Stimulated activated CD4-positive, alpha-beta T cell treated with anti-CD3 and anti-CD28 coated beads, Interleukin-2, amount 100 ng/mL, for 48 hours (primary cell): ENCODE measurements at places on chromosomes 1 and 21.

- no peak for DNase-seq
These were observed 462.3 kb upstream of the NFIA start for GRCh38 chr1:60620087-60620486.

DNA sequence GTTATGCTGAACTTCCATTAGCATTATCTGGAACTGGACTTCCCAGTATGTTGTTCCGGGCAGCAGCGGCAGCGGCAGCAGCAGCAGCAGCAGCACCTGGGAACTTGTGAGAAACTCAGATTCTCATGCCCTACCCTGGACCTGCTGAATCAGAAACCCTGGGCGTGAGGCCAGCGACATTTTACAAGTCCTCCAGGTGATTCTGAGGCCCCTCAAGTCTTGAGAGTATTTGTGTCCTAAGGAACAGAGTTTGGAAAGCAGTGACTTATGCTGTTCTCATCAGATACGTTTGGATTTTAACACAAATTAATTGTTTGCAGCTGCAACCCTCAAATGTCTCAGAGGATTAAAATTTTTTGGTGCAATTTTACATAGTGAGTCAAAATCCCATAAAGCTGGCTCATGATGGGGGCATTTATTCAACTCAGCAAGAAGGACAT, 157.2 kb upstream of the KAZN start:
- no peak for DNase-seq

DNA sequence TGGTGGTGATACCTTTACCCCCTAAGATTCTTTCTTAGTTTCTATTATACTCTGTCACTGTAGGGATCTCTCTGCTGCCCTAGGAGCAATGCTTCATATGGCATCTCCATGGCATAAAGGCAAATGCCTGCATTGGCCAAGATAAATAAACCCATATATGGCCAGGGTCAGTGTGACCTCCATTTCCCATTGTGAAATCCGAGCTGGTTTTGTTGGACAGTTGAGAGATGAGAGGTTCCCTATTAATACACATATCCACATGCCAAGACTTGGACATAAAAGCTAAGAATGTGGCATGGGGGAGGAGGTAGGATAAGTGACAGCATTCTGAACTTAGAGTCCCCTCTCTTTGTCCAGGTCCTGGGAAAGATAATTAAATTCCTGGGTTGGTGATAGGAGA, 1.4 kb downstream of the TPM3 start:
- DNase-seq = no peak

GRCh38 chr21:33444499-33444898, 35.3 kb downstream of the TMEM50B start:
- no peak for DNase-seq

GRCh38 chr1:169163059-169163458, 56.6 kb downstream of the ATP1B1 start:
- no peak for DNase-seq

DNA sequence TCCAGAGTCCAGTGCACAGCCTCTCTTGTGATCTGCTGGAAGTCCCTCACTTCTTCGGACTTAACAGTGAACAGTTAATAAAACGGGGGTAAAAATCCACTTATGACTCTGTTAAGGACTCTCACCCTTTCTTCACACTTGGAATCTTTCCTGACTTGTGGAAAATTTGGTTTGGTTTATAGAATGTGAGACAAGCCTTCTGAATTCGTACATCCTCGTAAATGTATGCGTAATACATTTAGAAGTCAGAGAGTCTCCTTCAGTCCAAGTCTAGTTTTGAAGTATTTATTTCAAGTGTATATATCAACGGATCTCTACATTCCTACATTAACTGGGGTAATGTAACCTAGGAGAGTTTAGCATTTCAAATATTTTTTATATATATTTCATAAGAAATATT, 270.4 kb downstream of the KCNJ6 start:
- DNase-seq = no peak

DNA sequence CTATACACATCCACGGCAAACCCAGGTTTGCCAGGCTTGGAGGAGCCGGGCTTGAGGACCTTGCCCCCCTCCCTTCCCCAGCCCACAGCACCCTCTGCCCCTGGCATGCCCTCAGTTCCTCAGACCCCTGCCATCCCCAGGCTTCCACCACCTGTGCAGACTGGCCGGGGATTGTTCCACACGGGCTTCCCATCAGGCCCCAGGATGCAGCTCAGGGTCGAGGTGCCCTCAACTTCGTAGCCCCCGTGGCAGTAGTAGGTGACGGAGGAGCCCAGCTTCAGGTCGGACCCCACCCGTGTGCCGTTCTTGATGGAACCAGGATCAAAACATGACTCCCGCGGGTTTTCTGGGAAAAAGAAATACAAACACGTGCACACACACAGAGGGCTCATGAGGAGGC, 163.8 kb downstream of the ZSCAN20 start:
- no peak for DNase-seq

DNA sequence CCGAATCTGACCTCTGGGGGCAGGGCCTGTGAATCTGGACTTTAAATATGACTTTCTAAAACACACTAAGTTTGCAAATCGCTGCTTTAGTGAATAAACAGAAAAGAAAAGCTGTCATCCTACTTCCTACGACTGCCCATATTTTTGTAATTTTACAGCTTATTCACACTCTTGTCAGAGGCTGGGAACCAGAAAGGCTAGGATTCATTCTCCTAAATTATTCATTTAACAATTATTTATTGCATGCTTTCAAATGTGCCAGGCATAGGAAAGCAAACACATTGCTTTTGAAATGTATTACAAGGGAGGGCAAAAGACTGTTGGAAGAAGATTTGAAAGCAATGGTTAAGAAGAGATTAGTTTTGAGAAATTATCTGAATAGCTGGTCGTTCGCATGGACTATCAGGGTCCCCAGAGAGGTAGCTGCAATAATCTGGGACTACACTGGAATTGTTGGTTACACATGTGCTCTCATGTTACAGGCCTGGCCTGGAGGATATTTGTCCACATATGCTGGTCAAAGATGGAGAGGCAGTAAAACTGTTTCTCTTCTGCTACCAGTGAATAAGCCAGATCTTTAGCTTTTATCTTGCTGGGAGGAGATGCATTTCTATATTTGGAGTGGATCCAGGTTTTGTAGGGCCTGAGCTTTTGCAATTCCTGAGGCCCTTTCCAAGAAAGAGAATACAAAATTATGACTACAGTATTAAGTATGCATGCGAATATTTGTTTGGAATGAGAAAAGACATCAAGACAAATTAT, 29.6 kb upstream of the SFPQ start:
- DNase-seq = no peak

- no peak for DNase-seq
These were observed 12.1 kb downstream of the CAMK2N1 start for GRCh38 chr1:20473894-20474293.

- no peak for DNase-seq
These were observed 5.5 kb downstream of the ETV3 start for GRCh38 chr1:157132616-157133167.

GRCh38 chr1:113226148-113226547, 153.2 kb downstream of the LRIG2 start:
- DNase-seq = peak; percentile 4

DNA sequence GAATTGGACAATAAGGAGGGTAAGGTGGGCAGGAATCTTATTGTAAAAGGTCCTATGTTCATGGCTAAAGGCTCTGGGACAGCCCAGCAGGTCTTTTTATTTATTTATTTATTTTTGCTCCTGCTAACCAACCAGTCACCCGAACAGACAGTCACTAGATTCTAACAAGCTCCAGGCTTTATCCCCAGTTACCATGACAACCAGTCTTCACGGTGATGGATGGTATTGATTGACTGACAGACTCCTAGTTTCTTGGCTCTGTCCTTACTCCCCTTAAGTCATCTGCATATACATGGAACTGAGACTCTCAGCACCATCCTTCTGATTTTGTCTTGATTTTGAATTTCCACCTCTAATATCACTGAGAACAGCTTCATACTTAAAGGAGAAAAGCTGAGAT, 44.3 kb downstream of the C8A start:
- DNase-seq = no peak

- no peak for DNase-seq
These were observed 414 bp downstream of the GPR153 start for GRCh38 chr1:6260433-6260934.
